Panc1 (cell line): ENCODE measurements at places on chromosomes 16 and 17.

DNA sequence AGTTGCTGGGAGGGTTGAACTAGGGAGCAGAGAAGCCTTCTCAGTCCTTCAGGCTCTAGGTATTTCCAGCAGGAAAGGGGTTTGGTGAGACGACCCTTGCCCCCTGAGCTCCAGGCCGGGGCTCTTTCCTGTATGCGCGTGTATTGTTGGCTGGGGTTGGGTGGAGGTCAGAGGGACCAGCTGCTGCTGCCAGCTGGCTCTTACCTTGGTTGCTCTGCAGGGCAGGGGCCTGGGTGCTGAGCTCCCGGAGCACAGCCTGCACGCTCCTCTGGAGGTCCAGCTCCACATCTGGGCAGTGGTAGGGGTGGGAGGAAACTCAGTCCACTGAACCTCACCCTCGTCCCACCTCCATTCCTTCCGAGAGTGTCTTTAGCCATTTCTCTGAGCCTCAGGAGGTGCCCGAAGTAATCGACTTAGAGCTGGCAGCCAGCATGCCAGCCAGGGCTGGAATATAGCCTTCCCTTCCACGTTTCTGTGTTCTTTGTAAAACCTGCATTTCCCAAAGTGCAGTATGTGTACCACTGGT lies 28.0 kb downstream of the PIK3R6 start:
- no peaks in the 10 kb centered on the region for H3K36me3 ChIP-seq
- no peaks in the 10 kb centered on the region for H3K4me1 ChIP-seq
- no peak overlapping the region for H3K4me3 ChIP-seq

- no peaks in the 10 kb centered on the region for H3K27me3 ChIP-seq
- H3K4me3 ChIP-seq: no peak overlapping the region
- no peak for DNase-seq
Measured at GRCh38 chr16:68426347-68426652, 22.0 kb downstream of the SMPD3 start.

DNA sequence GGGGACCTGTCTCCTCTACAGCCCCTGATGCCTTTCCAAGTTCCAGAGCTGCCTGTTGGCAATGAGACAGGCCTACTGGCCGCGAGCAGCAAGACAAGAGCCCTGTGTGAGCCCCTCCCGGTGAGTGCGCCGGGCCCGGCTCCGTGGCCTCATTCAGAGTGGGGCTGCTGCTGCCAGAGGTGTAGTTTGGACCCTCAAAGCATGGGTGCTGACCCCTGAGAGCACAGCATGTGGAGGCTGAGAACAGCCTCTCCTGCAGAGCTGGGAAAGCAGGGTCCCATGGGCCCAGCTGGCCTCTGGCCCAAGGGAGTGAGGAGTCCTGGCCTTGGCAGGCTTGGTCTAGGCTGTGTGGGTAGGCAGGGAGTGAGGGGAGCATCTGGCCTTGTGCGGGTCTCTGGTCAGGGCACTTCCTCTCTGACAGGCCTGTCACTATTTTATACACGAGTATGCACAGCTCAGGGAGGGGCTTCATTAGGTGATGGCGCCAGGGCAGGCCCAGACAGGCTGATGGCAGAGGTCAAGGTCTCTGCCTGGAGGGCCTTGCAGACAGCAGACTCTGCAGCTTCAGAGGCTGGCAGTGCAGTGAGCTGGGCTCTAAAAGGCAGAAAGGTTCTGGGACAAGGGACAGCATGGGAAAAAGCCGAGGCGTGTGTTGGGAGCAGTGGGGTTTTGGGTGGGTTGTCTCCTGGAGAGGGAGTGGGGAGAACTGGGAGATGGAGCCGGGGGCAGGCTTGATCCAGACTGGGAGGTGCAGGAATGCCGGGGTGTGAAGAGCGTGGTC lies 43.4 kb downstream of the ADCY7 start:
- H3K4me1 ChIP-seq: no peaks in the 10 kb centered on the region
- H3K36me3 ChIP-seq: no peaks in the 10 kb centered on the region
- H3K27me3 ChIP-seq: no peaks in the 10 kb centered on the region

DNA sequence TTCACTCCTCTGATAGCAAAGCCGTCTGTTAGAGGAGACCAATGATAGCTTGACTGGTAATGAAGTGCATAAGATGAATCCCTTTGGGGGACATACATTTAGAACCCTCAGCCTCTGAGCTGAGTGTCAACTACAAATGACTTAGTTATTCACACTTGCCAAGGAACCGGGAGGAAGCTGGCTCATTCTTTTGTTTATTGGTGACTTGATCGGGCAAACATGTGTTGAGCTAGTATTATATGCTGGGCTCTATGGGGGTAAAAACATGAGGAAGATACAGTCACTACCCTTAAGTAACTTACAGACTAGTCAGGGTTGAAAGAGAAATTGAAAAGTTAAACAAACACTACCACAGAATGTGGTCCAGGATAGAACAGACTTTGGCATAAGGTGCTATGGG lies 3.0 kb downstream of the CCL16 start:
- no peak overlapping the region for H3K4me3 ChIP-seq
- no peaks in the 10 kb centered on the region for H3K36me3 ChIP-seq
- no peak overlapping the region for H3K27ac ChIP-seq
- DNase-seq: no peak

DNA sequence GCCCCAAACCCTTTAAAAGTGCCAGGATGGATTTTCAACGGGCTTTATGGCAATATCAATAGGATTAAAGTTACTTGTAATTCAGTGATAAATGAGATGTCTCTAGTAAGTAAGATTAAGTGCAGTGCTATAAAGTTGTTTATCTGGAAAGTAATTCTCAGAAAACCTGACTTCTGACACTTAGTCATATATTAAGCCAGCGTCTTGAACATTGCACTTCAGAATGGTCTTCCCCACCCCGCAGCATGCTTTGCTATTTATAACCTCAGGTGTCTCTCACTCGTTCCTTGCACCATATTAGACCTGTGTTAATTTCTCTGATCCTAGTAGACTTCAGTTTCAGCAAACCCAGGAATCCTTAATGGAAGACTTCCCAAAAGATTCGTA lies 2.1 kb upstream of the MAF start:
- H3K36me3 ChIP-seq: no peaks in the 10 kb centered on the region
- H3K27ac ChIP-seq: no peak overlapping the region
- no peak for DNase-seq
- peaks cover 4% of the 10 kb centered on the region; the same call in 1 of the 2 replicates for H3K4me1 ChIP-seq
- no peak overlapping the region for H3K4me3 ChIP-seq

GRCh38 chr17:19301274-19301951 lies 61.1 kb downstream of the B9D1 start:
- H3K27me3 ChIP-seq: no peaks in the 10 kb centered on the region
- H3K27ac ChIP-seq: no peak overlapping the region
- no peaks in the 10 kb centered on the region for H3K36me3 ChIP-seq
- no peak for DNase-seq
